ENCODE measurements at places on chromosomes 1 and 21.

DNA sequence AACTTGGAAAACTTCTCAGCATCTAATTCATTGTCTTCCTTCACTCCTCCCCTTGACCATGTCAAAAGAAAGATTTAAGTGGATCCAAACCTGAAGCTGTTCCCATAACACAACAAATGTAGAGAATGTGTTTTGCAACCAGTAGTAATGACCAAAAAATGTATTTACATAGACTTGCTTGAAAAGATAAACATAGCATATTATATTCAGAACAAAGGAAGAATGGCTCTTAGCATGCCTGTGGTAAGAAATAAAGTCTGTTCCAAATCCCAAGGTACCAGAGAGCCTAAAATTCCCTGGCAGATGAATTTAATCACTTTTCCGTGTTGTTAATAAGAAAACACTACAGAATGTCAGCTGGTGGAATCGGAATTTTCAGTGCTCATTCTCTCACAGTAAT is 36.8 kb downstream of the FMO3 start:
- no peak for DNase-seq

DNA sequence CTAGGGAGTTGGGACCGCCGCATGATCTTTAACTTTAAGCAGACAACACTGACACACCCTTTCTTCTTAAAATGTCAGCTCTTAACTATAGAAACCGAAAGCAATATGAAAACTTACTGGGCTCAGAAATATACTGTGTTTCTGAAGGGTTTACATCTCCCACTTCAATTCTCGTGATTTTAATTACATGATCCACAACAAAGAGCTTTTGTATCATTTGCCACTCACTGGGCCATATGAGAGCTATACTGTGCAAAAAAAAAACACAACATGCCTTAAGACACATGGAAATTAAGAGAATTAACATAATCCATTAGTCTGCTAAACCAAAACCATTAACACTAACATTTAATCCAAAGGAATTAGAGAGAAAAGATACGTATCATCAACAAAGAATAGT is 35.0 kb upstream of the RAP1GAP start:
- no peak for DNase-seq

GRCh38 chr1:36951292-36951750 is 83.0 kb downstream of the GRIK3 start:
- DNase-seq, result no peak

DNA sequence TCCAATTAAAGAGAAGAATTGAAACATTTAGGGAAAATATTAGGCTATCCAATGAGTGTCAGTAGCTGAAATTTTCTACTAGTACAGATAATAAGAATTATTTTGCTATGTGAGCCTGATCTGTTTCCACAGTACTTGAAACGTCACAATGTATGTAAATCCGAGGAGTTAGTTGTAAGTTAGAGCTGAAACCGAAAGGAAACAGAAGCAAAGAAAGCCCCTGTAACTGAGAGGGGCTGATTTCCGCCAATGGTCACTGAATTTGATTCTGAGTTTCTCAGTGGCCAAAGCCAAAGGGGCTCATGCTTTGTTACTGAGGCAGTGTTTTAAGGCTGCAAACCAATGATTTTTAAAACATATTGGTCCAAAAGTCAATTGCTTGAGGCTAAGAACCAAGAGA is 168.3 kb upstream of the DUSP10 start:
- DNase-seq, result no peak

GRCh38 chr21:37367703-37368540 is 1.3 kb downstream of the DYRK1A start:
- DNase-seq, result no peak

- DNase-seq, result no peak
Observed at GRCh38 chr1:54742282-54742681, 22.0 kb downstream of the PARS2 start.

- no peak for DNase-seq
Observed at GRCh38 chr21:44534688-44535087, 5.3 kb downstream of the KRTAP10-1 start.

DNA sequence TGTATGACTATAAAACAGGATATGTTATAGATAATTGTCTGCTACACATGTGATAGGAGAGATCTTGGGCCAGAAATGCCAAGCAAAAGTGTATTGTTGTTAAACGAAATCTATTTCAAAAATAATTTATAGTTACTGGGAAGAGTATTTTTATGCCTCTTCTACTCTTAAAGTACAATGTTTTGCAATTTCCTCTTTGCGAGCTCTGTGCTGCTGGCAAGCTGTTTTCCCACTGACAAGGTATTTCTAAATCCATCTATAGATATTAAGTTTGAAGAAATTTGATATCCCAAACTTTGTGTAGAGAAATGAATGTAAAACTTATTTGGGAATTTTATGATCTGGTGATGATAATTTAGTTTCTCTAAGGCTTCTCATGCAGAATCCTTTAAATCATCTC is 63.3 kb upstream of the PTGFR start:
- no peak for DNase-seq

- DNase-seq, result no peak
Observed at GRCh38 chr1:100535264-100535663, 2.7 kb upstream of the GPR88 start.

DNA sequence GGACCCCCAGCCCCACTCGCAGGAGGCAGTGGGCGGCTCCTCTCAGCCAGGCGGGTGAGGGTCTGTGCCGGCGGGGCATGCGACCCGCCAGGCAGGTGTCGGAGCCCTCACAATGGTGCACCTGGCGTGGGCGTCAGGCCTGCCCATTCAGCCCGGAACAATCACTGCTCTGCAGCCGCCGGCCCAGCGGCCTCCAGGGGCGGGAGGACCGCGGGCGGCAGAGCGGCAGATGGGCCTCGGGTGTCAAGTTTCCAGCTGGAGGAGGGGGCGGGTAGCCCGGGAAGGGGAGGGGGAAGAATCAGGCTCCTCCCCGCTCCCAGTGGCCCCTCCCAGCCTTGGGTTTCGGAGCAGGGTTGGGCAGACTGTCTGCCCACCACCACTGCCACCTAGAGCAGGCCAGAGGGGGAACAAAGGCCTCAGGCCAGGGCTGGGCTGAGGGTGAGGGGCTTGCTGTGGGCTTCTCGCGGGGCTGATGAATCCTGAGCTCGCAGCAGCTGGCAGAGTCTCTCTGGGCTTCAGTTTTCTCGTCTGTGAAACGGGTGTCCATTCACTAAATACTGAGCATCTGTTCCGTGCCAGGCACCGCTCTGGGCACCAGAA is 39.5 kb upstream of the CASZ1 start:
- no peak for DNase-seq

DNA sequence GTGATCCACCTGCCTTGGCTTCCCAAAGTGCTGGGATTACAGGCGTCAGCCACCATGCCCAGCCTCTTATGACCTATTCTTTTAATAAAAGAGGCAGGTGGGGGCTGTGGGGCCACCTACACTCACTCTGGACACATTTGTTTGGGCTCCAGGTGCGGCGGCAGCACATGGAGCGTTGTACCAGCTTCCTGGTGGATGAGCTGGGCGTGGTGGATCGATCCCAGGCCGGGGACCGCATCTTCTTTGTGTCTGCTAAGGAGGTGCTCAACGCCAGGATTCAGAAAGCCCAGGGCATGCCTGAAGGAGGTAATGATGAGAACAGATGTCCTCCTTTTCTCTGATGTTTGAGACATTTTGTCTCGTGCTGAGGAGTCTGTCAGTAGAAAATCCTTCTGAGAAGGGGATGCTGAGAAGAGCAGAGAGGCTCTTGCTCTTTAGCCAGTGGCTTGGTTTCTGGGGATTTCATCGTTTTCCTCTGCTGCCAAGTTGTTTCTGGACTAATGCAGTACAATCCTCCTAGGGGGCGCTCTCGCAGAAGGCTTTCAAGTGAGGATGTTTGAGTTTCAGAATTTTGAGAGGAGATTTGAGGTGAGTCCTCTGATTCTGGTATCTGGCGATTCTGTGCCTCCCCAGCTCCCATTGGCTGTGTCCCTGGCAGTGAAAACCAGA is 17.9 kb upstream of the MIIP start:
- no peak for DNase-seq

DNA sequence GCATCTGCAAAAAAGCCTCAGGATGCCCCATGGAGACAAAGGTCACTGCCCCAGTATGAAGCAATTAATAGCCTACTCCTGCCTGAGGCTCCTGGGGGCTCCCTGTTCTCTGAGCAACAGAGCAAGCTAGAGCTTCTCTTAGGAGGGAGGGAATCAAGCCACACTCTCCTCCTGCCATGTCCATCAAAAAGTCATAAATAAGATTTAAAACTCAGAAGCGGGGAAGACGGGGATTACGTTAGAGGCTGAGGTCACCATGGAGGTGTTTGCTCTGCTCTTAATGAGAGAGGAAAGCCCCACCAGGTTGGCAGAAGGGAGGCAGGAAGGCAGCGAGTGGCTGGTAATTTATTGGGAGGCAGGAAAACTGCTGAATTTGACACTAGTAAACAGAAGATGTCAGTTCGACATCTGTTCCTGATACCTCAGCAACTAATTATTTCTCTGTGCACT is 98.4 kb upstream of the TNR start:
- no peak for DNase-seq

GRCh38 chr21:26815197-26815596 is 30.0 kb downstream of the ADAMTS1 start:
- no peak for DNase-seq

DNA sequence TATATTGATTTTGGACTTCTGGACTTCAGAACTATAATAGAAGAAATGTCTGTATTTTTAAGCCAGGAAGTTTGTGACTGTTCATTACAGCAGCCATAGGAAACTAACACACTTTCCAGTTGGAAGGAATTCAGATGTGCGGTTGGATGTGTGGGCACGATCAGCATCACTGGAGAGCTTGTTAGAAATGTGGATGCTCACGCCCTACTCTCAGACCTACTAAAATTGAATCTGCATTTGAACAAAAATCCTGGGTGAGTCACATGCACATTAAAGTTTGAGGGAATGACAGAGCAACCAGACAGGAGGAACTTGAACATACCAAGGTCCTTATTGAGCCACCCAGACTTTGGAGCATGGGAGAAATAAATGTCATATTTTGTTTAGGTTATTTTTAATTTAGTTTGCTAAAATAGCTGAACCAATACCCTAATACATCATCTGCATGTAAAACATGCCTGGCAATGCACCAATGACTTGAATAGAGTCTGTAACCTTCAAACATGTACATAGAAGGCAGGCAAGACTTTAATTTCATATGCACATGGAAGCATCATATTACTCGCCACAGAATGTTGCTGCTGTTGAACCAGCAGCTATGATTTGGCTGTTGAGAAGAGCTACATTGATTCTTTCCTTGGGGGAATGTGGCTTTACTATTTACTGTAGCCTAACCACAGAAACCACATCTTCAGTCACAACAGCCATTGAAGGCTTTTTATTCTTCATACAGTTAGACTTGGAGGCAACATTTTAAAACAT is 346.2 kb downstream of the BARHL2 start:
- no peak for DNase-seq

DNA sequence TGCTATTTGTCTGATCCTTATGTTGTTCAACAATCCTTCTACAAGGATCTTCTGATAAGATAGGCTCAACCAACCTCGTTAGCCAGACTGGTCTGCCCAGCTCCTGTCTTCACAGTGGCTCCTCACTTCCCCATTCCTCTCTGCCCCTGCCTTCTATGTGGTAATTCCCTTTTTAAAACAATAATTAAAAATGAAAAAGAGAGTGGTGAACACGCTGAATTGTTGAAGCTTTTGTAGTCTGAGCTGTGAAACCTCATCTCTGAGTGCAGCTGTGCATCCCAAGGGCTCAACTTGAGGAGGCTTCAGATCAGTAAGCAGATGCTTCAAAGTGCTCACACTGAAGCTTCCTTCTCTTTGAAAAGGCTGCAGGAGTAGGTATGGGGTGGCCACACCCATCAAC is 70.7 kb upstream of the JUN start:
- no peak for DNase-seq

GRCh38 chr1:209871430-209871829 is 43.7 kb downstream of the UTP25 start:
- DNase-seq, result no peak

GRCh38 chr1:185062710-185063370 is 17.5 kb downstream of the RNF2 start:
- DNase-seq, result no peak

- DNase-seq, result peak; percentile 55
Observed at GRCh38 chr1:225911191-225912130, 12.6 kb downstream of the PYCR2 start.

DNA sequence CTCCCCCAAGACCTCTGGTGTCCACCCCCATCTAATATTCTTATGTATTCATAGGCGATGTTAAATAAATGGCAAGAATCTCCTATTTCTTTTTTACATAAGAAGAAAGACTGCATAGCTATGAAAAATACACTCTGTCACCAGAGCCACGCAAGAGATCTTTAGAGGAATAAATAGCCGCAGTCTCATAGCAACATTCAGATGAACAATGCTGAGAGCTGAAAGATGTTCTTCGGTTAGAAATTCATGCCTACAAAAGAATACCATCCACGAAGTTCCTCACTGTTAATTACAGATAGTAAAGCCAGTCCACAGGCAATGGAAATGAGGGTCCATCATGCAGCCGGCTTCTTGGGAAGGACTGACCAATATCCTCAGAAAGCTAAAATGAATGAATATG is 76.0 kb upstream of the SOD1 start:
- no peak for DNase-seq

GRCh38 chr1:13793088-13793730 is 93.2 kb downstream of the PRDM2 start:
- no peak for DNase-seq

- DNase-seq, result no peak
Observed at GRCh38 chr21:44734841-44735240, 23.5 kb upstream of the TSPEAR start.

GRCh38 chr1:206770531-206771337 is at the start of gene IL19:
Gene IL19, plus strand, starts transcription at chr1:206770773. Its CDS starts 65,890 bp downstream, at chr1:206836663.
- no peak for DNase-seq

DNA sequence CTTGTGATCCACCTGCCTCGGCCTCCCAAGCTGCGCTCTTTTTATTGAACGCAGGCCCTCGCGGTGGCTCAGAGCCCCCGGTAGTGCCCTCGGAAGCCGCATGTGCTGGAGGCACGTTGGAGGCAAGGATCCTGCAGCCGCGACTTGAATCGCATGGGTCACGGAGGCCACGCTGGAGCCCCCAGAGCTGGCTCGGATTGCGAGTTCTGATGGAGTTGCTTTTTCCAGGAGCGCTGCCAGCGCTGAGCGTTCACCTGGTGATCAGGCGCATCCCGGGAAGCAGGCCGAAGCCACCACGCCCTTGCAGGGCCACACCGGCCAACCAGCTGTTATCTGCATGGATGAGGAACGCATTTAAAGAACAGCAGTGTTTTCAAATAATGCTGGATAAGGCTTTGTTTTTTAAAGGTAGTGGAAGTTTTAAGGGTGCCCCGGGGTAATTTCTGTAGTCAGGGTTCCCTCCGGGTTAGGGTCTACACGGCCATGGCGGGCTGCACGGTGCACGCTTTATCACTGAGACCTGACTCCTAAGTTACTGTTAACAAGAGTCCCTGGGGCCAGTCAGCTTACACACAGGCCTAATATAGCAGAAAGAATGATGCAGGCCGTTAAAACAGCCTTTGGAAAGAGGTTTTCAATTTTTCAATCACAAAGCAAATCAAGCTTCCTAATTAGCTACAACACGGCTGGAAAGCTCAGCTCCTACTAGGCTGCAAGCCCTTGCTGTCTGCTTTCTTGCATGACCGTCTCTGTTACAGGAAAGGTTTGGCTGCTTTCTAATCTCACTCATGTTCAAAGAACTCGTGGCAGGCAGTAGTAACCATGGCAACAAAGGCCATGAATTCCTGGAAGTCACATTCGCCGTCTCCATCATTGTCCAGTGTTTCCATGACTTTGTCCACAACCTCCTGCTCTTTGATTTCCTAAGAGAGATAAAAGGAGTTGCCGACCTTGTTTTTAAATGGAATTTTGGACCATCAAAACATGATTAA is 6.0 kb downstream of the S100B start:
- no peak for DNase-seq

GRCh38 chr1:22107126-22107525 is 35.8 kb downstream of the WNT4 start:
- DNase-seq, result no peak

- no peak for DNase-seq
Observed at GRCh38 chr1:30597711-30598110, 125.7 kb downstream of the MATN1 start.
